Epithelial cell of proximal tubule (primary cell): ENCODE measurements at places on chromosomes 5 and 9. TPM values are rescaled to one million over a fixed set of nuclear protein-coding genes. Genes with fewer than 3 reads are reported as not detected.

GRCh38 chr9:109246533-109246932 lies 74.3 kb downstream of the EPB41L4B start:
- DNase-seq = no peak

DNA sequence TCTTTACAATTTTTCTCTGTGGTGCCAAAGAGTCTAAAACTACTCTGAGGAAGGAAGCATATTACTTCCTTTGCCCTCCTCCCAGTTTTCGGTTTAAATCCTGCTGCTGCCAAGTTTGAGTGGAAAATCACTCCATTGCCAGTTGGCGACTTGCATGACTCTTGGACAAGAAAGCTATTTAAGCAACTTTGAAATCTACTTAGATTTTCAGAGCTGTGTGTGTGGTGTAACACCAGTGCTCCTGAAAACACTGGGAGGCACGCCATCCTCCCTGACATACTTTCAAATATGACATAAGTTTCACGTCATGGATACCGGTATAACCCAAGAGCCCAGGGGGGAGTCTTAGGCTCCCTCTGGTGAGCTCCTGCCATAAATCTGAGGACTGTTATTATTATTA lies 83.5 kb upstream of the RIOK2 start:
- DNase-seq = no peak

GRCh38 chr5:43336159-43336558 lies 22.9 kb upstream of the HMGCS1 start:
- no peak for DNase-seq

- no peak for DNase-seq
Observed at GRCh38 chr9:90024823-90025222, 420.0 kb downstream of the GADD45G start.

GRCh38 chr9:128912270-128912853 lies 8.4 kb upstream of the PHYHD1 start:
- peak; percentile 63 for DNase-seq

- no peak for DNase-seq
Observed at GRCh38 chr9:37587521-37587920, 4.9 kb downstream of the TOMM5 start.

Gene TRIP13
- total RNA-seq = 66.7 and 99.9 TPM in 2 replicates

Gene MELK
- 64.5 and 87.8 TPM in 2 replicates for total RNA-seq

Gene INSL4
- not detected in 2 replicates for total RNA-seq

Gene BTNL8
- total RNA-seq = not detected in 2 replicates

DNA sequence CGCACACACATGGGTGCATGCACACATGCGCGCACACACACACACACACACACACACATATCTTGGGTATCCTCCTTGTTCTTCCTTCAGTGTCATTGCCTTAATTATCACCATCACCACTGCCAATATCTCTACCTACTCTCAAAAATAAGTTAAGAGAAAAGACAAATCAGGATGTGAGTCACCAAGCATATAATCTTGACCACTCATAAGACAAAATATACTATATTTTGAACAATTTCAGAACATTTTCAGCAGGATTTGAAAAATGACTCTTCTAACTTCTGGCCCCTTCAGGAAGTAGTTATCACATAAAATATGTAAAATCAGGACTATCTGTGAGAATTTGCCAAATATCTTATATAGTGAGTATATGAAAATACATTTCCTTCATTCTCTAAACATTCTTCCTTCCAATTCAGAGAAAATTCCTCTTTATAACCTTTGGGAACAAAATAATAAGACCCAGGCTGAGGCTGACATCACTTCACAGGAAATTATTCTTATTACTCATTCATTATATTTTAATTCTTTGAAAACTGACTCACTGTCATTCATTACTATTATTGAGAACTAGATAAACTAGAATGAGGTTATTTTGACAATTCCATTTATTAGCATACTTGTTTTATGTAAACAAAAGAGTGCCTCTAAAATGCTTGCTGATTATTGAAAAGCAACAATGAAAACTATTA lies 772.0 kb upstream of the ACO1 start:
- DNase-seq = no peak

Gene FAM200C
- 1.3 and 2.5 TPM in 2 replicates for total RNA-seq

Gene SLC22A4
- total RNA-seq = 0.75 and 1.6 TPM in 2 replicates

DNA sequence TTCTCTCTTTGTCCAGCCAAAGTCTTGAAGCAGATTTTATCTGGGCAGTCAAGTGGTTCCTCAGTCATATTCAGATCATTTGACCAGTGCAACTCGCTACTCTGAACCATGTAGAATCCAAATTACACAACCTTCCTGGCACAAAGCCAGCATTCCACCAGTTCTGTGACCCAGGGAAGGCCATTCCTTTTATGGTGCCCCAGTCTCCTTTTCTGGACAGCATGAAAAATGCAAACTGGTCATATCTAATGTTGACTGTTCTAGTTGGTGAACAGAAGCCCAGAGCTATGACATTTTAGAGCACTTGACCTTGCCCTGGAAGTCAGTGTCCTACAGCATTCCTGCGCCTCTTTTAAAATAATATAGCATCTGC lies 364.6 kb downstream of the BRINP1 start:
- DNase-seq = peak; percentile 99

DNA sequence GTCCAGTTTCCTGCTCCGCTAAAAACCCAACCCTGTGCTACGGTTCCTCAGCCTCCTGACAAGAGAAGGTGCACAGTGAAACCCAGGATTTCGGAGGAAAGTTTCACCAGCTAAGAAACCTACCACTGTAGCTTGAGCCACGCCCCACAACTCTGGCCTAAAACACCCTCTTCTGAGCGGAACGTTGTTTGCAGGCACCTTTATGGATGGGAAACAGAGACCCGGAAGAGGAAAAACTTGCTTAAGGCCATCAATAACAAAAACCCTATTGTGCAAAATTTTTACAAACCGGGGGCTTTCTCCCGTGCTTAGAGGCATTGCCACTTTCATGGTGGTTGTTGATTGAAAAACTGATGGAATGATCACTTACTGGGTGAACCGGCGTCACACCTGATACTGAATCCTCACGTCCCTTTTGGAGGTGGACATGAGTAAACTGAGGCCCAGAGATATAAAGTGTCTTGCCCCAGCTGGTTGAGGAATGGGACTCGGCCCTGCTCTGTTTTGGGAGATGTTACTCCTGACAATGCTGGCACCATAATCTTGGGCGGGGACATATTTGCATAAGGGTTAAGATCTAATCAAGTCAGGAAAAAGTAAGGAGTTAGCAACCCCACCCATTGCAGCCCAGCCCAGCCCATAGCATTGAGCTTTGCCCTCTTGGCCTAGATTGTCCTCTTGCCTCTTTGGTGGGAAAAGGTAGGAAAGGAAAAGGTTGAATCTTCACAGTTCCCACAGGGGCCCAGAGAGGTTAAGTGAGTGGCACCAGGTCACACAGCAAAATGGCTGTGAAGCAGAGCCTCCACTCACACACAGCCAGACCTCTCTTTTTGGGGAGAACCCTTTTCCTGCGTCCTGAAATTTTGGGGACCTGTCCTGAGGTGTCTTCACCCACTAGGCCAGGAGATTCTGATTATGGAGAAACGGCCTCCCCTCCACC lies 23.2 kb upstream of the PTGS1 start:
- no peak for DNase-seq

DNA sequence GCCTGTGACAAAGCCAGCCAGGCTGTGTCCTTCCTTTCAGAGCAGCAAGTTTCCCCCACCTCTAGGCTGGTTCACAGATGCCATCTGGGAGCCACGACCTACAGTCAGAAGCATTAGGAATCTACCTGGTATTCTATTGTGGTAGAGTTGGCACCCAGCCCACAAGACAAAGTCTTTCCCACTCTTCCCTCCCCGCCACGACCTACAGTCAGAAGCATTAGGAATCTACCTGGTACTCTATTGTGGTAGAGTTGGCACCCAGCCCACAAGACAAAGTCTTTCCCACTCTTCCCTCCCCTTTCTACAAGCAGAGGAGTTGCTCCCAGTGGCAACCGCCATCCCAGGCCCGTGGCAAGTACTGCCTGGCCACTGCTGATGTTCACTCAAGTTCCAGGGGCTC lies 157.8 kb upstream of the TNC start:
- DNase-seq = no peak

GRCh38 chr9:115746496-115746895 lies 407.1 kb upstream of the PAPPA start:
- no peak for DNase-seq

Gene SH3TC2
- total RNA-seq = 2.3 and 2.7 TPM in 2 replicates

Gene FBP2
- not detected in 2 replicates for total RNA-seq

DNA sequence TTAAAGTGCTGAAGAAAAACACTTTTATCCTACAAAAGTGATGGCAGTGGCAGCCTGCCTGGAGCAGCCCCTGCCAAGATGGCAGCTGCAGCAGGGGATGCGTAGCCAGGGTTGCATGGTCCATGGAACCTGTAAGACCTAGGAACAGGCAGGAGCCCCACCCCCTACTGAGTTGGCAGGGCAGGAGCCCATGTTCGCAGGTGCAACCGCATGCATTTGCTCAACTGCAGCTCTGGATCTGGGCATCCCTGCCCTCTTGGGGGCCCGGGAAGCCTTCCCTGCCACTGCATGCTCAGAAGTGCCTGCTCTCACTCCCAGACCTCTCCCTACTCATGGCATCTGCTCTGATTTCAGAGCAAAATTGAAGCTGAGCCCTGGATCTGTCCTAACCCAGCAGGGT lies 779.6 kb downstream of the CDH18 start:
- no peak for DNase-seq

GRCh38 chr5:149424371-149425315 lies 45.6 kb upstream of the IL17B start:
- DNase-seq = no peak

Gene ITK
- 0.29 TPM in 1 of 2 replicates, not detected in the other for total RNA-seq

GRCh38 chr9:94632737-94633136 lies 6.6 kb downstream of the FBP1 start:
- no peak for DNase-seq

DNA sequence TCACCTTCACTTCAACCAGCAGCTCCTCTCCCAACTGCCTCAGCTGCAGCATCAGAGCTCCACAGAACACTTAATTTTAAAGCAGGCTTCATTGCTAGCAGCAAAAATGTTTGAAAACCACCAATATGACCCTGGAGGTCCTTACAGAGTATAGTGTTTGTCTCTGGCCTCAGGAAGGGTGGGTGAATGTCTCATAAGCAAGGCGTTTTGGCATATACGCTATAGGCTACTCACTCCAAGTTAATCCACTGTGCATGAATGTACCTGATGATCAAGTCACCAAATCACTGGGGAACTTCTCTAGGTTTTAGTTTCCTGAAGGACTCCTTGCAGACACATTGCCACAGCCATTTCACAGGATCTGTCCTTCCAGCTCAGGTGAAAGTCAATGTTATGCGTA lies 125.3 kb downstream of the GABBR2 start:
- DNase-seq = no peak

DNA sequence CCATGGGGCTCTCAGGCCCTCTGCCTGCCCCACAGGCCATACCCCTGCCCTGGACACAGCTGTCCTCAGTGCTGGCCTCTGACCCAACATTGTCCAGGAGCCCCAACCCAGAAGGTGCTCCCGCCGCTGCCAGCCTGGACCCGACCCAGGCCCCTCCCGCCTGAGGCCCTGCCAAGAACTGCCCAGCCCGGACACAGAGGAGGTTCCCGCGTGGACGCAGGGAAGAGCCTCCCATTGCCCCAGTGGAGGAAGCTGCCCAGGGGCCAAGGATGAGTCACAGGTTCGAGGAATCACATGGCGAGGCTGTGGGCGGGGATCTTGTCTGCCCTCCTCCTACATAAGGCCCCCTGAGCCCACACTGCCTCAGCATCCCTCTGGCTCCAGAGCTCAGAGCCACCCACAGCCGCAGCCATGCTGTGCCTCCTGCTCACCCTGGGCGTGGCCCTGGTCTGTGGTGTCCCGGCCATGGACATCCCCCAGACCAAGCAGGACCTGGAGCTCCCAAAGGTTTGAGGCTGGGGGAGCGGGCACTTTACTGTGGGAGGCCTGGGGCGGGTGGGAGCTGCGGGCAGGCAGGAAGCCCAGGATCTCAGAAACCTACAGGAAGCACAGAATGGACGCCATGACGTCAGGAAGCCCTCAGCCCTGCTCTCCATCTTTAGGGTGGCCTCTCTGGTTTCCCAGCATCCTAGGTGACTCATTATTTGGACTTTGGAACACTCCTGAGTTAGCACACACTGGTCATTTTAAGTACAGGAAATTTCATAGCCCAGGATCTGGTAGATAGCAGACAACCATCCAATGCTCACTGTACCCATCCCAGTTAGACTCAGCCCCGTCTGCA lies at the start of gene PAEP:
Gene PAEP, plus strand, starts transcription at position 366 of the 844 bp plus-strand sequence.
- no peak for DNase-seq

DNA sequence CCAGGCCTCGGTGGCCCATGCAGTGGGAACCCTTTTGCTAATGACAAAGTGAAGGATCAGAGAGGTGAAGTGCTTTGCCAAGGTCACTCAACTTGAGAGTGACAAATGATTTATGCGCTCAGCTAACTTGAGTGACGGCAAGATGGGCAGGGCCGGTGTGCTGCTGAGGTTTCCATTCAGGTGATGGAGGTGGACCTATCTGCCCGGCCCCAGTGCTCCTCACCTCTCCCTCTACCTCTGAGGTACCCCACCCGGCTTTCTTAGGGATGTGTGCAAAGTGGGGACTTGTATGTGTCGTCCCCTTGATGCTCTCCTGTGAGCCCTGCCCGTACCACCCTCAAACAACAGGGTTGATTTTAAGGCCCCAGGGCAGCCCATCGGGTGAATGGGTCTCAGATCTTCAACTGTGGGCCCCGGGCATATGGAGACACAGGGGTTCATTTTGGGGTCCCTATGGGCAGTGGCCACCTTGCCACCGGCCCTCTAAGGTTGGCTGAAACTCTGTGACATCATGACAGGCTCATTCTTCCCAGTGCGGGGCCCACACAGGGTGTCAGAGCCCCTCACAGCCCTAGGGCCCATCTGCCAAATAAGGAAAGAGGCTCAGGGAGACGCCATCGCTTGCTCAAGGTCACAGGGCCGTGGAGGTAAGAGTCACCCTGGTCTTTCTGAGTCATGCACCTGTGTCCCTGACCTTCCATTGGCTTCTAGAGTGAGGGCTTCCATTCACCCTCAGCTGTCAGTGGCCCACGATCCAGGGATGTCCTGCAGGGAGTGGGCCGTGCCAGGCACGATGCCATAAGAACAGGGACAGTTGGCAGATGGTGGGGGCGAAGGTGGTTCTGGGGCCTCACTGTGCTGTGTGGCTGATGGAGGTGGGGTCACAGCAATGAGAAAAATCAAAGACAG lies 170.6 kb upstream of the MVB12B start:
- no peak for DNase-seq

GRCh38 chr5:84381502-84382362 lies 2.9 kb downstream of the EDIL3 start:
- DNase-seq = no peak

- no peak for DNase-seq
Observed at GRCh38 chr5:149603210-149603609, 21.9 kb downstream of the ARHGEF37 start.

GRCh38 chr5:79692596-79692995 lies 3.0 kb downstream of the CMYA5 start:
- no peak for DNase-seq

DNA sequence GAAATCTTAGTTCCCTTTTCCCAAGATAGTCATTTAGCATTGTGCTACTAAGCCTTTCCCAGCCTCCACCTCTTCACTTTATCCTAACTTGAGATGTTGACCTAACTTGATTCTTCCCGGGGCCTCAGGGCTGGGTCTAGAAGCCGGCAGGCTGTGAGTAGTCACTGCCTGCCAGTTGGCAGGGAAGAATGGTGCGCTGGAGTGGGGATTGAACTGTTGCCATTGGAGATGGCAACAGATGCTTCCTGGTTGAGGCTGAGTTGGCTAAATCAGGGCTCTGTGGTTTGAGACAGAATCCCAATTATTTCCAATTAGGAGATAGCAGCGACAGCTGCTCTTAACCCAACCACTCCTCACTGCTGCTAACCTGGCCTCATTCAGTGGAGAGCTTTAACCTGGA lies 343.1 kb downstream of the BRINP1 start:
- DNase-seq = no peak
